ENCODE measurements at places on chromosomes 16 and 17.

DNA sequence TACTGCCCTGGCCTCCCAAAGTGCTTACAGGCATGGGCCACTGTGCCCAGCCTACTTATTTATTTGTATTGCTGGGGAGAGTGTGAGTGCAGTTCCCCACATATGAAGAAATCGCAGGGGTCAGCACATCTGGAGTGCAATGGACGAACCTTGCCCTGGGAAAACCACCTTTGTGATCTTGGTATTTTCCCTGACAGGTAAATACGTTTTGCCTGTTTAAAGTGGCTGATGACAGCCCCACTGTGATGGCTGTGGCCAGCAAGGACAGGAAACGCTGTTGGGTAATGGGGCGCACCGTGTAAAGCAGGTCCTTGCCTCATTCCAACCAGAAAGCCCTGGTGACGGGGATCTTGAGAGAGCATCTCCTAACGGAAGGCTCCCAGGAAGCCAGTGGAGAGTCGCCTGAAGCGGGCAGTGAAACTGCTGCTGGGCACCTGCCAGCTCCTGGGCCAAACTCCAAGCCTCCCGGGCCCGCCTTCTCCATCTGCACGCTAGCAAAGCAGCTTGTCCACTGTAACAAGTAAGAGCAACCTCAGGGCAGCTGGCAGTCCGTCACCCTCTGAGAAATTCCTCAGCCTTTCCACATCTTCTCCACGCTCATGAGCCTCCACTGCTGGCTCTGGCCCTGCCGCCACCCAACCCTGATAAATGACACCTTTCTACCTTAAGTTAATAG is 17.5 kb downstream of the EMC8 start:
- DNase-seq: no peak

DNA sequence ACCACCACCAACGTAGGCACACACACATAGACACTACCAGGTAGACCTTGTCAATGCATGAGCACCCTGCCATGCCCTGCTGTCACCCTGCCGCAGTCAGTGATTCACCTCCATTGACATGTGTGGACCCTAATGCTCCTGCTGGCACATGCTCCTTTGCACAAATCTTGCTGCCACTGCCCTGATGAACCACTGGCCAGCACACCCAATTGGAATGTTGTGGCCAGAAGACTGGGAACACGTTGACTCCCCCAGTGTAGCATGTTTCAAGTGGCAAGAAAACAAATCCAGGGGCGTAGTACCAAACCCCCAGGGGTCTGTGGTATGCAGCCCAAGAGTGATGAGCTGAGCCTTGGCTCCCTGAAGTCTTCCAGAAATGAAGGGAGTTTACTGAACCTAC is 486.4 kb upstream of the KIF2B start:
- no peak for DNase-seq

DNA sequence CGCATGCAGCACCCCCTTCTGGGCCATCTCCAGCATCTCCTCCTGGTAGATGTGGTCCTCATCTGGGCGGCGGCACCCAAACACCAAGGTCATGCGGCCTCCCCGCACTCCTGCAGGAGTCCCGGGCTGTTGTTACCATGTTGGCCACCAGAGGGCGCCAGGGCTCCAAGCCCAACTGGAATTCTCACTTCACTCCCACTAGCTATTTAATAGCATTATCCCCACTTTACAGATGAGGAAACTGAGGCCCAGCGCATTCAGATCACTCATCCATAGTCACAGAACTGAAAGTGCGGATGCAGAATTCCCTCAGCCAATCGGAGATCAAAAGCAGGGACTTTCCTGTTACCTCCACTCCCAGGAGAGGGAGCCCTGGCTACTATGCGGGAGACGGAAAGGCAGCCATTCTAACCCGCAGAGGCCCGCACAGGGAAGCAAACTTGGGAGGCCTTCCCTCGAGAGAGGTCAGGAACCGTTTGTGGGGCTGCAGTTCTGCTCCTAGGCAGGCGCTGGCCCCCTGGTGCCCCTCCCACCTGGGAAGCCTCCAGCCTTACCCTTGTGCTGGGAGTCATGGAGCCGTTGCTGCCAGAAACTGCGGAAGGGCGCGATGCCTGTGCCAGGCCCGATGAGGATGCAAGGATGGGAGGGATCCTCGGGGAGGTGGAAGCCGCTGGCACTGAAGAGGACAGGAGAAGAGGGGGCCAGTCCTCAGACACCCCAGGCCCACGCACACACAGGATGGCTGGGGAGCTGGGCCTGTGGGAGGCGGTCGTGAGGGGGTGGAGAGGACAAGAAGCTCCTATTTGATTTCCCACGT is 40.1 kb downstream of the NOS2 start:
- DNase-seq: peak; percentile 46

- DNase-seq: peak; percentile 10
These were observed 105.1 kb upstream of the METRNL start for GRCh38 chr17:82974136-82974952.

DNA sequence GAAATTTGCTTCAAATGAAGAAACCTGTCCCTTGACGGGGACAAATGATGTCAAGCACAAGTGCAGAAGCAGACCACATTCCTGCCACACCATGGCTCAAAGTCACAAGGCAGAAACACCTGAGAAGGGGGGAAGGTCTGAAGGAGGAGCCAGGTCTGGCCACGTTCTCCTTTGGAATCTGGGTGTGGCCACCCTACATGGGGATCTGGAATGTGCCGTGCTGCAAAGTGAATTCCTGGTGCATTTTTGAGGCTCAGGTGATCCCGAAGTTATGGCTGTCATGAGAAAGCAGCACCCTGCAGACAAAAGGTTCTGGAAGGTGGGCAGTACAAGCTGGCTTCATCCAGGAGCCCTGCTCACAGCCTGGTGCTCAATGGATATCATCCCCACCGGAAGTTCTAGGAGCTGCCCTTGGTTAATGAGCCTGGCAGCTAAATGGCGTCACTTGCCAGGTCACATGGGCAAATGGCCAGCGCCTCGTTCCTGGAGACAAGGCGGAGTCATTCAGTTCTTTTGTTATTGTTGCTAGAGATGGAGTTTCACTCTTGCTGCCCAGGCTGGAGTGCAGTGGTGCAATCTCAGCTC is 20.1 kb upstream of the ADCY9 start:
- DNase-seq: no peak

Data from right kidney (tissue), 9 donors.